ENCODE measurements at places on chromosomes 12 and 14.

- no peak for DNase-seq
These were observed 201.7 kb upstream of the PLXNC1 start for GRCh38 chr12:93946542-93947150.

- no peak for DNase-seq
These were observed 42.9 kb downstream of the WNK1 start for GRCh38 chr12:795305-795704.

- DNase-seq, result no peak
These were observed 11.7 kb downstream of the CINP start for GRCh38 chr14:102351023-102351422.

DNA sequence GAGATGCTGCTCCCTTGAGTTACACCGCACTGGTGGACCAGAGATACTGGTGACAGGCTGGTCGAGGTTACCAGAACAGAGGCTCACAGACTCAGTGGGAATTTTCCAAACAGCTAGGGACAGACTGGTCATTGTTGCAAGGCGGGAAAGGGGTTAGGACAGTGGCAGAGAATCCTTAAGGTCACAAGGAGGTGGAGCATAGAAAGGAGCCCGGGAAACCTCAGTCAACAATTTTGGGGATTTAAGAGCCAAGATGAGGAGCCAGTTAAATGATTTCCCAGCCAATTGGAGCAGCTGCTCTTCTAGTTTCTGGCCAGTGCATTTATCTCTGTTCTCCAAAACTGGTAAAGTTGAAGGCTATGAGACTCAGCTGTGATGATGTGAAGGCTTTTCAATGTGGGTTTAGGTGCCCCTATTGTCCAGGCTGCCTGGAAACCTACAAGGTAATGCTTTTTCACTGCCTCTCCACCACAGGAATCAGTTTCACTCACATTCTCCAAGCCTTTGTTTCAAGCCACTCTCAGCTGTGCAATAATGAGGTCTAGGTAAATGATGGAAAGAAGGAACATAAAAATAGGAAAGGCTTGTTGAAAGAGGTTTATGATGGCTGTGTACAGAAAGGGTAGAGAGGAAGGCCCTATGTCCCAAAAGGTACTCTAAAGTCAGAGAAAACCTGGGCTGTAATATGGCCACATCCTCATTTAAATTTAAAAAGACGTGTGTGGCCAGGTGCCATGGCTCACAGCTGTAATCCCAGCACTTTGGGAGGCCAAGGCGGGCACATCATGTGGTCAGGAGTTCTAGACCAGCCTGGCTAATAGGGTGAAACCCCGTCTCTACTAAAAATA lies 7.0 kb upstream of the TNS2 start:
- DNase-seq, result no peak

DNA sequence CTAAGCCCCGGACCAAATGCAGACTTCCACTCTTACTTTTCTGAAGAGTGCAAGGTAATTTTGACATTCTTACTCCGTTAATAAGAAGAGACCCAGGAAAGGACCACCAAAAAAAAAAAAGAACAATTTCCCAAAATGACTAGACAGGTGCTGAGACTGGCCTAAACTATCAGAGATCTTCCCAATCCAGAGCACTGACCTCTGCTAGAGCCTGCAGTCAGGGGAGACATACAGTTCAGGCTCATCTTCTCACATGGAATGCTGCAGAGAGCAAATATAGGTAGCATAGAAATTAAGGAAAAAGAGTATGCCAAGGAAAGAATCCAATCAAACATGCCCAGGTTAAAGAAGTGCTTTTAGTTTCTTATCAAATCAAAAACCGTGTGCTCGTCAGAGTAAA lies 148.9 kb upstream of the SLCO1C1 start:
- DNase-seq, result no peak

GRCh38 chr14:28756269-28756883 lies 10.2 kb upstream of the FOXG1 start:
- no peak for DNase-seq

DNA sequence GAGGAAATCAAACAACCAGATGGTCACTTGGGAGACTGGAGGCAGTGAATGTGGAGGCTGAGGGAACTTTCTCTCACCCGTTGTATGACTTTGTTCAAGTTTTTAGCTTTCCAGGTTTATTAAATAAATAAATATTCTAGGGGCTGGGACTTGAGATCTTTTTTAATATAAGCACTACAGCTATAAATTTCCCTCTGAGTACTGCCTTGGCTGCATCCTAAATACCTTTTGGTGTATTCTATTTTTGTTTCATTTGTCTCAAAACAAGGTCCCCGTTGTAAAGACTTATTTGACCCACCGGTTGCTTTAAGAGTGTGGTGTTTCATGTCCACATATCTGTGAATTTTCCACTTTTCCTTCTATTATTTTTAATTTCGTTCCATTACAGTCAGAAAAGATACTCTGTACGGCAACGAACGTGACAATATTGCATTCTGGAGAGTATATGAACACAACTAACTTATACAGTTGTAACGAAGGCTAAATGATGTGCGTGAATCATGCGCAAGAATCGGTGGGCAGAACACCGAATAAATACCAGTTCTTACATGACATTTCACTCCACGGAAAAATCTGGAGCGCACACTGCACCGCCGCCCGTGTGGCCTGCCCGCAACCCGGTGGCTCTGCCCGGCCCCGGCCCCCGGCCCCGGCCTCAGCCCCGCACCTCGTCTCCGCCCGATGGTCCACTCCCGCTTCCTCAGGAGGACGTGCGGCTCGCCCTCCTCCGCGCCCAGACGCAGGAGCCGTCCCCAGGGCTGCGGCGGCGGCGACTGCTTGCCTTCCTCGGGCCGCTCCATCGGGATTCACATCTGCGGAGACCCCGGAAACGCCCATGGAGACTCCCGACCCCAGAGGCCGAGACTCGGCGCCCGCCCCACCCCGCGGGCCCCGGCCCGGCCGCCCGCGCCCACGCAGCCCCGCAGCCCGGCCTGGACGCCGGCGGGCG lies 602 bp downstream of the CHFR start:
- no peak for DNase-seq
